ENCODE measurements at places on chromosomes 11 and 22.

DNA sequence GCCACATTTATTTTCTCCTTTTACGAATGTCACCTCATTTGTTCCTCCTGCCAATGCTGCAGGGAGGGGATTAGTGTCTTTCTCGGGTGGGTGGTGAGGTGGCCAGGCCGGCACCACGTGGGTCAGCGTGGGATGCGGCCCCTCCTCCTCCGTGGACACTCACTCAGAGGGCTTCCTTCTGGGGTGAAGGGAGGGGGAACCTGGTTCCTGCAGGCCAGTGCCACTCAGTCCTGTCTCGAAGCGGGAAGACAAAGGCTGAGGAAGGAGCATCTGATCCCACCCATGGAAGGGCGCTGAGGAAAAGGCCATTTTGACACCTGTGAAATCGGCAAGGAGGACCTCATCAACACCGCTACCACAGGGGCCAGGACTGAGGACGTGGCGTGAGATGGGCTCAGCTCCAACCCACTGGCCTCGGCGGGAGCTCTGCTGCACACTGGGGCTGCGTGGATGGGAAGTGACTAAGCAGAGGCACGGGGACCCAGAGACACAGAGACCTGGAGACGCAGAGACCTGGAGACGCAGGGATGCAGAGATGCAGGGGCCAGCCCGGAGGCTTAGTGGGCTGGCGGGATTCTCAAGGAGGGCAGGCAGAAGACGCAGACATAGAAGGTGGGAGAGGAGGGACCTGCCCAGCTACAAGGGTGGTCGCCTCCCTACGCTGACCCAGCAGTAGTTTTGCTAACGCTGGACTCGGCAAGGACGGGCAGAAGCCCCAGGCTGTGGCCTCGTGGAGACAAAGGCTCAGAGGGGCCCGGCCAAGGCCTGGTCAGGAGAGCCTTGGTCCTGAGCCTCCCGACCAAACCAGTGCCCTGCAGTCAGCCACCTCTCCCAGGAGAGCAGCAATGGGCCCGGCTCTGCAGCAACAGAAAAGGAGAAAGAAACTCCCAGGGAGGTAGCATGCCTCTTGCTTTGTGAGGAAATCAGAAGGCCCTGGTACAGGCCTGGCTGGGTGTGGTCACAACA lies 1071.2 kb downstream of the BRD1 start:
- no peak for DNase-seq

- DNase-seq = no peak
Measured at GRCh38 chr11:61080986-61081590, 21.2 kb upstream of the CD5 start.

GRCh38 chr22:28891156-28891733 lies 7.9 kb downstream of the ZNRF3 start:
- DNase-seq = no peak

GRCh38 chr11:1538153-1538552 lies 33.9 kb downstream of the DUSP8 start:
- DNase-seq = no peak

DNA sequence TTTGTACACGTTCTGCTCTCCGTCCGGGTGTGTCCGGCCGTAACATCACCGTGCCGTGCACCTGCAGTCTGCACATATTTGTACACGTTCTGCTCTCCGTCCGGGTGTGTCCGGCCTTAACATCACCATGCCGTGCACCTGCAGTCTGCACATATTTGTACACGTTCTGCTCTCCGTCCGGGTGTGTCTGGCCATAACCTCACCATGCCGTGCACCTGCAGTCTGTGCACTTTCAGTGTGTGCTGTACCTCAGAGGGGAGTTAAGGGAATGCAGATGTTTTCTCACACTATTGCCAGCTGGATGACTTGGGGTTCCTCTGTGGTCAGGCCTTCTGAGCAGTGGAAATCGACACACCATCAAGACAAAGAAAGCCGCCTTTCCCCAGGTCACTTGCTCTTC lies 4.2 kb downstream of the TTLL8 start:
- no peak for DNase-seq

DNA sequence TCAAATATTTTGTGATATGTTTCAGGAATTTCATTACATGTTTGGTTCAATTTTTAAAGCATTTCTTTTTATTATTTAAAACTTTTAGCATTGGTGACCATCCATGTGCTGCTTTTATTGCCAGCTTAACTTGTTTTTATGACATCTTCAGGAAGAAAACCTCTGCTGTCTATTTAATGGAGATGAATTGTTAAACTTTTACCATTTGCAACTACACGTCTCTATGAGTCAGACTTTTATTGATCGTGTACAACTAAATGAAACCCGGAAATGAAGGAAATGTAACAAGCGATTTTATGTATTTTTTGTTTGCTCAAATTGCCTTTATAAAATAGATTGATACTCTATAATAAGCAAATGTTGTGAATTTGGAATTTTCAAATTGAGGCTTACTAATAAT lies 113.0 kb downstream of the PTPRJ start:
- no peak for DNase-seq
